Activated CD4-positive, alpha-beta T cell treated with anti-CD3 and anti-CD28 coated beads, Interleukin-2, Interleukin-6, amounts not matched to agents 100 ng/mL and 50 ng/mL, durations not matched to agents 16 hours and 8 hours (primary cell): ENCODE measurements at places on chromosomes 4 and X.

DNA sequence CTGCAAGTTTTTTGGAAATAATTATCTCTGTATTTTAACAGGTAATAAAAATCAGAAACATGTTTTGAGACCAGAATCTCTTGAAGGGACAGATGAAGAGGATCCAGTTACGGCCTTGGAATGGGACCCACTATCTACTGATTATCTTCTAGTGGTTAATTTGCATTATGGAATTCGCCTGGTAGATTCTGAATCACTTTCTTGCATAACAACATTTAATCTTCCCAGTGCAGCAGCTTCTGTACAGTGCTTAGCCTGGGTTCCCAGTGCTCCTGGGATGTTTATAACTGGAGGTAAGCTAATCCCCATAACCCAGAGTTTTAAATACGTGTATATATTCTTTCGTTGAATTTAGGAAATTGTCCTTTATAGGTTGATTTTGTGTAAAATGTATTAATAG lies 59.4 kb downstream of the WDR17 start:
- no peak for DNase-seq

GRCh38 chr4:80463509-80463908 lies 128.0 kb downstream of the CFAP299 start:
- no peak for DNase-seq

- DNase-seq, result no peak
Measured at GRCh38 chr4:113559947-113560346, 201.6 kb downstream of the CAMK2D start.

DNA sequence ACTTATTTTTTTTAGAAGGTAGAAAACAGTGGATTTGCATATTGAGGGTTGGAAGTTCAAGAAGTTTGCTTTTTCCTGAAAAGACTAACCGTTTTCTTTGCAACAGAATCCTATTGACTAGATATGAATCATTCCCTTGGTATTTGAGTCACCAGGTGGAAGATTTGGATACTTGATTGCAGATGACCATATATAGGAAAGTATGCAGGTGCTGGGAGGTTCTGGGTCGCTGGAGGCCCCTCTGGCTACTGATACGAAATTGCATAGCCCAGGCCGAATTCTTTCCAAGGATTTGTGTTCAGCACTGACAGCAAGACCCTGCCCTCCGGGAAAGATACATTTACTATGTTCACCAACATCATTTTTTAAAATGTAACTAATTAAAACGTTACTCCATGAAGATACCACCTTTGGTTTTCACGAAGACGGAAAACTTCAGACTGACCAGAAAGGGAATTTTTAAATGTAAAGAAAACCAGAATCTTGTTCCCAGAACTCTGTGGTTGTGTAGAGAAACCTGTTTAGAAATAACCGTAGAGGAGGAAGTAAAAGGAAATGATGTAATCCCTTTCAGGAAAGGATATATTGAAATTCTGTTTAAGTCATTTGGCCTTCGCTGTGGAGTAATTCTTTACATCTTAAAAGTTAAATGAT lies 946 bp downstream of the ANXA3 start:
- peak; percentile 9 for DNase-seq

GRCh38 chrX:88135735-88136134 lies 611.3 kb upstream of the CPXCR1 start:
- DNase-seq, result no peak
